ENCODE measurements at places on chromosomes 16 and 17.

DNA sequence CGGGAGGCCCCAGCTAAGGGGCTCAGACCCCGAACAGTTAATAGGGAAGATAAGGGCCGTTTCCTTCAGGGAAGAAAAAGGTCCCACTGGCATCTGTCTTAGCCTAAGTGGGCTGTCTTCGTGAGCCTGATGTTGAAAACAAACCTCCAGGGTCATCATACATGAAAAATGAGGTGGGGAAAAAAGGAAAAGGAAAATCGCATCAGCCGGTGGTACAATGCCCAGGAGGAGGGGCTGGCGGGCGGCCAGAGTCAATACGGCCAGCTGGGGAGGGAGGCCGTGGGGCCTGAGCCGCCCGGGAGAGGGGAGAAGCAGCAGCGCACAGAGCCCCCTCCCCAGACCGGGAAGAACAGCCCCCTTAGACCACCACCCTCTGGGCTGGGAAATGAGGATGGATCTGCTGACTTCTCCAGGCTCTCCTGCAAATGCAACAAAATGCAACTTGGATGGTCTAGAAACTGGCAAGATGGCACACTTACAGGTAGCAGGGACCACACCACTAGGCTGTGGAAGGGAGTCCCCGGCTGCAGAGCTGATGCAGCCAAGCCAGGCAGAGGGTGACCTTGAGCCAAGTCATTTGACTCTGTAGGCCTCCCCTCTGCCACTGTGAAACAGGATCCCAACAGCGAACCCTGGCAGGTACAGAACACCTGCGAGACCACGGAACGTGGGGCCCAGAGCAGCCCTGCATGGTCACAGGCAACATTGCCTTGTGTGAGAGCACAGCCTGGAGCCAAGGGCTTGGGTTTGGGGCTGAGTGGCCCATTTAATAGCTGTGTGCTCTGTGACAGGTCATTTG lies 448.5 kb downstream of the SOX9 start:
- DNase-seq = no peak

GRCh38 chr16:16025214-16025968 lies 76.0 kb downstream of the ABCC1 start:
- no peak for DNase-seq

DNA sequence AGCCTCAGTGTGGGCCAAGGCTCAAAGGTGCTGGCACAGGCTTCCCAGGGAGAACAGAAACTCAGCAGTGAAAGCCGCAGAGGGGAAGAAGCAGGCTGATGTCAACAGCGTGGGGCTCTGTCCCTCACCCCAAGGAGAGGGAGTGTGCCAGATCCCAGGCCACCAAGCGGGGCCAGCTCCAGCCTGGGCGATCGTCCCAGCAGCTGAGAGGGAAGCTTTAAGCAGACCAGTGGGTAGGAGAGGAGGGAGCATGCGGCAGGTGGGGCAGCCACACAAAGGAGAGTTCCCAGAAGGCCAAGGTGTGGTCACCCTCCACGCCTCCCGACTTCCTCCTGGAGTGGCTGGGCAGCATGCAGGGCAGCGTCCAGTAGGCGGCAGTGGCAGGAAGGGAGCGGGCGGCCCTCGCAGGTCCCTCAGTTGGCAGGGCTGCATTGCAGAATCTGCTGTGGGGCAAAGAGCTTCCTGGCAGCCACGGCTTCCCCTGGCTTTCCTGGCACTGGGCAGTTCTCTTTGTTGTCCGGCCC lies 6.0 kb downstream of the SYNGR2 start:
- DNase-seq = no peak

GRCh38 chr17:72273289-72274056 lies 152.7 kb downstream of the SOX9 start:
- DNase-seq = no peak

GRCh38 chr16:88448461-88449266 lies 4.4 kb upstream of the ZFPM1 start:
- no peak for DNase-seq

DNA sequence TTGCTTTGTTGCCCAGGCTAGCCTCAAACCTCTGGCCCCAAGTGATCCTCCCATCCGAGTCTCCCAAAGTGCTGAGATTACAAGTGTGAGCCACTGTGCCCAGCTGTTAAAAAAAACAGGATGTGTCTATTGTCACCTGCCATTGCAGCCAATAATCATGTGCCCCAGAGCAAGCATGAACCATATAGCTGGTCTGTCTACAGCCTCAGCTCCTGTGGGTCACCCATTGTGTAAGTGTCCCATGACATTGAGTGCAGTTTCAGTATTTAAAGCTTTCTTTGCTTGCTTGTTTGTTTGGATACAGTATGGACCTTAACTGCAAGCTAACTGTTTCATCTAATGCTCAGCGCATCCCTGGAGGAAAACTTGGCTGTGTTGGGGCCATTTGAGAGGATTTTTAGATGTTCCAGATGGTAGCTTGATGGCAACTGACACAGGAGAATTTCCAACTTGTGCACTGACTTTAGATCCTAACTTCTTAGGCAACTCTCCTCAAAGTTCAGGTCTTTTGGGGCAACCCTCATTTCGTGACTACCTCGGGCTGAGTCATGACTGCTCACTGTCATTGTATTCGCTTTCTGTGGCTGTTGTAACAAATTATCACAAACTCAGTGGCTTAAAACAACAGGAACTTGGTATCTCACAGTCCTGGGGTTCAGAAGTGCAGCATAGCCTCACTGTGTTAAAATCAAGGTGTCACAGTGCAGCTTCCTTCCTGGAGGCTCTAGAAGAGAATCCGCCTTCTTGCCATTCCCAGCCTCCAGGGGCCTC lies 30.3 kb upstream of the ADORA2B start:
- DNase-seq = no peak

DNA sequence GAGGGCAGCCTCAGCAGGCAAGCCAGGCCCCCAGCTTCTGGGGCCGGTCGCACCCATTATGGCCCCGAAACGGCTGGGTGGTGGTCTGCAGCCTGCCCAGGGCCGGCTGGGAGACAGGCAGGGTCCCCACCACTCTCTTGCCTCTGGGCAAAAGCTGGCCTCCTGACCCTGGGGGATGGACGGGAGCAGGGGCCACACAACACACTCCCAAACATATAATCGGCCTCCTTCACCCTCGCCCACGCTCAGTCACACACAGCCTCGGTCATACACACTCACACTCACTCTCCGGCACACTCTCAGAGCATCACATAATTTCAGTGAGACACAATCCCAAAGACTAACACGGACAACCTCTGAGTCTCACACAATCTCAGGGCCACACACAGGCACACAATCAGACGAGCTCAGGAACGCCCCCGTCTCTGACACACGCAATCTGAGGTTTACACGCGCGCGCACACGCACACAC lies 589 bp downstream of the PEMT start:
- no peak for DNase-seq

- no peak for DNase-seq
Measured at GRCh38 chr16:83227336-83227735, 580.4 kb upstream of the HSBP1 start.

DNA sequence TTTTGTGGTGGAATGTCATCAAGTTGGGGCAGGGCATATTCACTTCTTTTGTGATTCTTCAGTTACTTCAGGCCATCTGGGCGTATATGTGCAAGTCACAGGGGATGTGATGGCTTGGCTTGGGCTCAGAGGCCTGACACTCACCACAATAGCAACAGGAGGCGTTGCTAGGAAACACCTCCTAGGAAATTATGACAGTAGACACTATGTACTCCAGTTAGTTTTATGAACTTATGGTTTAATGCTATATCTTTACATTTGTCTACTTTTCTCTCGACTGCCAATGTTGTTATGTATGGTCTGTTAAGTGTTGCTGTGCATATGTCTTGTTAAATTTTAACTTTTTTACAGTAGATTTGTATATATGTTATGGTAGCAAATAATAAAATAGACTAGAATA lies 788.7 kb upstream of the GOT2 start:
- no peak for DNase-seq

GRCh38 chr17:66430846-66431795 lies 128.7 kb downstream of the PRKCA start:
- DNase-seq = no peak

- DNase-seq = no peak
Measured at GRCh38 chr16:75086688-75087374, 29.7 kb downstream of the LDHD start.

DNA sequence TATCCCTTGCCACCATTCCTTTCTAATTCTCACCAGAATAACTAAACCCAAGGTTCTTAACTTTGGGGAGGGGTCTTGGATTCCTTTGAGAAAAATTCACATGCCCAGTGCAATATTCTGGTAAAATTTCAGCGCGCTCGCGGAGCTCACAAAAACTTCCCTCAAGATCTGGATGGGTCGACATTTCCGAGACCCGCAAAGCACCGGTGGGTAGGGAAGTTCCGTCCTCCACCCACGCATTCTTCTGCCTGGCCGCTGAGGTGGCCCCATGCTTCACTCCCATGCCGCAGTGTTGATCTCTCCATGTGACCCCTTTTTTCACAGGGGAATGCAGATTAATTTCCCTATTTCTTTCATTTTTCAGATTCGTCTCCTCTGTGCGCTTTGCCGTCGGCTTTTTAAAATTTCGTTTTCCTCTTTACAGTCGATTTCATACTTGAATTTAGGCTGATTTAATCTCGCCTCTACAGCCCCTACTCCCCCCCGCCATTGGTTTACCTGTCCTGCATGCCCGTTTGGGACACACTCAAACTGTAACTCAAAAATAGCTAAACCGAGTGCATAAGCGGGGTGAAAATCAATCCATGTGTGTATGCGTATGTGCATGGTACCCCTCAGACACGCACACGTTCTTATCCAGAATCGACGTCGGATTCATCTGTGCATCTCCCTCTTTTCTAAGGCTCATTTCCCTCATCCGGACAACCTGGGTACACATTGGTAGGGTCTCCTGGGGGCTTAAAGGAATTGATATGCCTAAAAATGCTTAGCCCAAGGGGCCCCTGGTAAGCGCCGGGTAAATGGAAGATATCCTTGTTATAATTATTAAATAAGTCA lies 1.4 kb upstream of the SP6 start:
- DNase-seq = no peak

DNA sequence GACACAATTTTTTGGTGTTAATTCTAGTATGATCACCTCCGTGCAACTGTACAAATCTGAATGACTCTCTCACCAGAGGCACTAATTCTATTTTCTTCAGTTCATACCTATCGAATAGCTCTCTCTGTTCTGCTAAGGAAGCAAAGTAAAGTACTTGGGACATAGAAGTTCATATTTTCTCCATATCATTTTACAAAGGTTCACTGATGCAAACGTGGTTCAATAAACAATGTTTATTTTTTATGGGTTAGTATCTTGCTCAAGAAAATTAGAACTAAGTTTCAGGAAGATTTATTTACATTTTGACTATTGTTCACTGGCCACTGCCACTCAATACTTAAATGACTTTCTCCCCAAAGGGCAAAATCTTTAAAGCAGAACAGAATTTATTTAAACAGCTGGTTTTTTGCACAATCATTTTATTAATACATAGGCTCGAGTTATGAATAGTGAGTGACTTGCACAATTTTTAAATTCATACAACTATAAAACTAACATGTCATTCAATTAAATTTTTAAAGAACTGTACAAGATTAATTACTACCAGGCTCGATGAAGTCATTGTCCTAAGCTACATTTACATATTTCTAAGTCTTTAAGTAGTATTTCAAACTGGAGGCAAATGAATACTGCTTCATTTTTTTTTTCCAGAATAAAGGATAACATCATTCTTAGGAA lies 255.8 kb downstream of the C16orf95 start:
- no peak for DNase-seq

GRCh38 chr16:88895335-88895734 lies 28.9 kb upstream of the PABPN1L start:
- no peak for DNase-seq

DNA sequence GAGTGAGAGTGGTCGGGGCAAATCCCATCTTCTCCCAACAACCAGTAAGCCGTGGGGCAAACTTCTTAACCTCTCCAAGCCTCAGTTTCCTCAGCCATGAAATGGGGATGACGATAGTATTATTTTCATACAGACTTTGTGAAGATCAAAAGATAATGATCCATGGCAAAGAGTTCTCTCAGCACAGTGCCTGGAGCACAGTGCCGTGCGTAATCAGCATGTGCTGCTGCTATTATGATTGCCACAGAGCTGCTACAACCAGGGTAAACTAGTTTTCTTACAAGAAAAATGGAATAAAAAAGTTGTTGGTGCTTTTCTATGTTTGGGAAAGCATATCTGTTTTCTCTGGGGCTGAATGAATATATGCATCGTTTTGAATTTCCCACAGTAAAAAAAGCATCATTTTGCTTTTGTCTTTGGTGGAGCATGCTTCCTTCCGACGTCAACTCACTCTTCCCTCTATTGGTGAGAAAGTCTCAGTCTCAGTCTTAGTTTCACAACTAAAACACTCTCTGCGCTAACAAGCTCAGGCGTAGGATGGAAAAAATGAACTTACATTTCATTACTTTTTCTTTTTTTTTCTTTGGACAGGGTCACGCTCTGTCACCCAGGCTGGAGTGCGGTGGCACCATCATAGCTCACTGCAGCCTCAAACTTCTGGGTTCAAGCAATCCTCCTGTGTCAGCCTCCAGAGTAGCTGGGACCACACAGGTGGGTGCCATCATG lies 37.2 kb downstream of the CDK5R1 start:
- DNase-seq = no peak

GRCh38 chr17:8475227-8475626 lies 39.5 kb downstream of the NDEL1 start:
- no peak for DNase-seq

DNA sequence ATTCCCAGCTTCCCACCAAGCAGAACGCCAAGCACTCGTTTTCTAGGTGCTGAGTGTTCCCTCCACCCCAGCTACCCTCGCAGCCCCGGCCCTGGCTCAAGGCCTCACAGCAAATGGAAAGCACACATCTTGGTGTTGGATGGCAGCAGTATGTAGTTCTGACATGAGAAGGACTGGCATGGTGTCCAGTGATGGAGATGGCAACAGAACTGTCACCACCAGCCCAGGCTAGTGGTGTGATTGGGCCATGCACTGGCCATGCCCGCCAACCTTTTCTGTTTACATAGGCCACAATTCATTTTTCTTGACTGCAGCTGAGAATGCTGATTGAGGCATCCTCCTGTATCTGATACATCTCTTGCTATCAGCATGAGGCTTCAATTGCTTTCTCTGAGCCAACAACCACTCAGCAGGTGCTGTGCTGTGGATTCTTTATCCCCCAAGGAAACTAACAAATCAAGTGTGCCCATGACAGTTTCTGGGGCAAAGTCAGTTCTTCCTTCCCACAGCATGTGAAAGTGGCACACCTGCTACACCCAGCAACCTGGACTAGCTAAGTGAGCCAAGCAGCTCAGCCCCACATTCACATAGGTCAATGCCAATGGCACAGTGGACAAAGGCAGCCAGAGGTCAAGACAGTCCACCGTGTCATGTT lies 3.8 kb downstream of the SLC12A4 start:
- no peak for DNase-seq

GRCh38 chr17:75830164-75831031 lies 13.8 kb downstream of the UNC13D start:
- peak; percentile 38 for DNase-seq

- DNase-seq = peak; percentile 27
Measured at GRCh38 chr17:41917192-41917591, 1.6 kb downstream of the ACLY start.
